NB4 (cell line): ENCODE measurements at places on chromosomes 2 and 18.

DNA sequence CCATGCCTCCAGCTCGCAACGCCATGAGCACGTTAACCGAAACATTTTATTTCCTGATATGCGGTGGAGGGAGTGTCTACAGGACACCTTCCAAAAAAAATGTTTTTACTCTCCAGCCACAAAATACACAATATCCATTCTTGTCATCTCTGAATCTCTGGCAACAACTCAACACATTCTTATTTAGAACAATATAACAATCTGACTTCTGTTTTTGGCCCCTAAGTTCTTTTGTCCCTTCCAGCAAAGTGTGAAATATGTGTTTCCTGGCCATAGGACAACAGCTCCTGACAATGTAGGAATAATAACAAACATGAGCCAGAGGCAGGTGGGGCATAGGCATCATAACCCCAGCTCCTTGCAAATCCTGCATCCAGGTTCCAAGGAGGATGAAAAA lies 163.0 kb downstream of the DDX1 start:
- no peak for DNase-seq

- DNase-seq, result no peak
Observed at GRCh38 chr2:145088756-145089155, 568.8 kb upstream of the ZEB2 start.

GRCh38 chr2:68425503-68425902 lies 41.6 kb downstream of the FBXO48 start:
- peak; percentile 44 for DNase-seq

DNA sequence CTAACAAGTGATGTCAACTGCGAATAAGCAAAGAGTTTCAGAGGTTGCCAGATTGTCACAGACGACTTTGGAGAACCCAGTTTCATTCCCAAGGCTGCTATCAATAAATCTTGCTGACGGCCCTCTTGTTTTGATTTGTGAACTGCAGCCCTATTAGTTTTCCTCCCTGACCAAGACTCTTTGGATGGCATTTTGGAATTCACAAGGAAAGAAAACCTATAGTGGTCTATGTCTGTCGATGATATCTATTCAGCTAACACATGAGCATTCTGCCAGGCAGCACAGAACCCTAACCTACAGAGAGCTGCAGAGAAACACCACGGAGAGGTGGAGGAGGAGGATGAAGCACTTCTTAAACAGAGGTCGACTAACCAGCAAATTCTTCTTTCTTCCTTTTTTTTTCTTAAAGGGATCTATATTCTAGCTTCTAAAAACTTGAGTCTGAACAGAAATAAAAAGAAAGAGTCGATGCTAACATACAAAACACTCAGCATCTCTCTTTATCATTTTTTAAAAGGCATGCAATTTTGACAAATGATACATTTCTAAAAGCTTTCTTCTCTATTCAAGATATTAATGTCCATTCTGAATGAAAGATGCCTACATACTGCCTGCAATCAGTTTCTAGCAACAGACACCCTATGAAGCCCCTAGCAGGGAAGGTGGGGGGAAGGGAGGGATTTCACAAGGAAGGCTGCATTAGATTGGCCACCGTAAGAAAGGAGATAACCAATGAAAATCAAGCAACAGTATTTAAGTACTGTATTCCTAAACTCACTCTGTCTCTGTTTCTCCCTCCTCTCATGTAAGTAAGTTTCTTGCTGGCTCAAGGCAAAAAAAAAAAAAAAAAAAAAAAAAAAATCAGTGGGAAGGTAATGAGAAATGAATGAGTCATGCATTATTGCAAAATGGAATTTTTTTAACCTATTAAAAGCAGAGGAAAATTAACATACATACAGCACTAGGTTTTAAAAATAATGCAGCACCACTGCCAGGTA lies 83.0 kb upstream of the CHRNA1 start:
- peak; percentile 22 for DNase-seq

GRCh38 chr2:238945433-238946150 lies 97.7 kb downstream of the TWIST2 start:
- peak; percentile 37 for DNase-seq

DNA sequence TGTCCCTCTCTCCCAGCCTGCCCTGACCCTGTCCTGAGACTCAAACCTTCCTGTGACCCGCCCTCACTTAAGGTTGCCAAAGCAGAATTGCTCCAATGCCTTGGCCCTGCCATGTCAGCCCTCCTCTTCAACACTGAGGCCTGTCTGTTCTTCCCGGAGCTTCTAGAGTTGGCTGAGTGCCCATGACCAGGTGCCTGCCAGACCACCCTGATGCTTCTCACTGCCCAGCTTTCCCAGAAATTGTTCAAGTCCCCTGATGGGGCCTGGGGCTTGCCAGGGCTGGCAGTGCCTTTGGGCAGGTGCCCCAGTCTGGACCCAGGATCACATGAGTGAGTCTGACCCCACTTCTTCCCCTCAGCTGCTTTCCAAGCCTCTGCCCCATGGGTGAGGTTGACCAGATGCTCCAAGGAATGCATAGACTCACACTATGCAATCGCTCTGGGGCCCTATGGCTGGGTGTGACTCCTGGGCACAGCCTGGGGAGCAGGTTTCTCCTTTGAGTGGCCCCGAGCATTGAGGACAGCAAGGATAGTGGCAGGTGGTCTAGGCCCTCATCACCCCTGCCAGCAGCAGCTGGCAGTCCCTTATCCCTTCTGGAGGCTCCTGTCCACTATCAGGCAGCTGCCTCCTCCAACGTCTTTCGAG lies 3.1 kb upstream of the INPP5D start:
- DNase-seq, result no peak

DNA sequence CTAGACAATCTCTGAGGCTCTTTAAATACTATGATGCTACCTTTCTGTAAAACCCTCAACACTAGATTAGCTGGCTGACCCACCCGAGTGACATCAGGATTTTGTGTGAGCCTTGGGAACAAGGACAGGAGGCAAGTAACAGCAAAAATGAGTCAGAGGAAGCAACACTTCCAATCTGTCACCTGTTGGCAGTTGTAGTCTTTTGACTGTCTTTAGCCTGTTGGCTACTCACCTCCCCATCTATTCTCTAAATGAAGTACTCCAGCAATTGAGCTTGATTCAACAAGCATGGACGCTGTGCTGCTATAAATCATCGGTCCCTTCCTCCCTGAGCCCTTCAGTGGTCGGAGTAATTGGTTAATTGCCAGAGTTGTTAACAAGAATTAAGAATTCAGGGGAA lies 898.7 kb downstream of the BCL11A start:
- DNase-seq, result no peak

- peak; percentile 31 for DNase-seq
Observed at GRCh38 chr18:4040391-4041092, 414.6 kb downstream of the DLGAP1 start.

DNA sequence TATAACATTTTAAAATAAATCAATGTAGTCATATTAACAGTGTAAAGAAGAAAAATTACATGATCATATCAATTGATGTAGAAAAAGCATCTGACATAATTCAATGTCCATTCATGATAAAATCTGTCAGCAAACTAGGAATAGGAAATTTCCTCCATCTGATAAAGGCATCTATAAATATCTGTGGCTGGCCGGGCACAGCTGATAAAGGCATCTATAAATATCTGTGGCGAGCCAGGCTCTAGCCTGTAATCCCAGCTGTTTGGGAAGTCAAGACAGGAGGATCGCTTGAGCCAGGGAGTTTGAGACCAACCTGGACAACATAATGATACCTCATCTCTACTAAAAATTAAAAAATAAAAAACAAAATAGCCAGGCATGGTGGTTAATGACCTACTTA lies 18.1 kb upstream of the RANBP2 start:
- no peak for DNase-seq
